Activated naive CD4-positive, alpha-beta T cell treated with anti-CD3 and anti-CD28 coated beads, Interleukin-2, amount 10 ng/mL, durations not matched to agents 5 hours and 36 hours (primary cell): ENCODE measurements at places on chromosomes 5 and 9. TPM values are rescaled to one million over a fixed set of nuclear protein-coding genes. Genes with fewer than 3 reads are reported as not detected.

CDKN2B-AS1 gene
- total RNA-seq, result 6.6 TPM

GIN1 gene
- 7.5 TPM for total RNA-seq

CNTNAP3B gene
- not detected for total RNA-seq

ANKRD31 gene
- total RNA-seq, result 0.10 TPM

WDR38 gene
- not detected for total RNA-seq

SPINK4 gene
- not detected for total RNA-seq
